ENCODE measurements at places on chromosomes 3 and 15.
A peak's percentile ranks its signal among the peaks of the same experiment; 100 is the strongest.

GRCh38 chr3:14808025-14808424 lies 10.7 kb upstream of the FGD5 start:
- DNase-seq = no peak

DNA sequence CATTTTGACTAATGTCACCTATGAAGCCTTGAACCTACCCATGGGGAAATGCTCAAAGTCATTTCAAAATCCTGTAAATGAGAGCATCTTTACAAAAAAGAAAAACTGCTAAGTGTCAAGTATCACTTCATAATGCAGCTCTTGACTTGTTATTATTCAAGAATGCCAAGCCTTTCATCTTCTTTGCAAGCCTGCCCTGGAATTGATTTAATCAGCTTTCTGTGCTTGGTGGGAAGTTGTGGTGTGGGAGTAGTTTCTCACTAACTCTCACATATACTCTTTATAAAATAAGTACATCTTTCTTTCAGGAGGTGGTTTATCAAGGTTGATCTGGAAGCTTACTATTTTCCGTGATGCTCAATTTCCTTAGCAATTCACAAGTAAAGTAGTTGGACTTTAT lies 43.6 kb downstream of the RYR3 start:
- no peak for DNase-seq

- DNase-seq = no peak
Observed at GRCh38 chr3:70137366-70137765, 137.8 kb downstream of the SAMMSON start.

DNA sequence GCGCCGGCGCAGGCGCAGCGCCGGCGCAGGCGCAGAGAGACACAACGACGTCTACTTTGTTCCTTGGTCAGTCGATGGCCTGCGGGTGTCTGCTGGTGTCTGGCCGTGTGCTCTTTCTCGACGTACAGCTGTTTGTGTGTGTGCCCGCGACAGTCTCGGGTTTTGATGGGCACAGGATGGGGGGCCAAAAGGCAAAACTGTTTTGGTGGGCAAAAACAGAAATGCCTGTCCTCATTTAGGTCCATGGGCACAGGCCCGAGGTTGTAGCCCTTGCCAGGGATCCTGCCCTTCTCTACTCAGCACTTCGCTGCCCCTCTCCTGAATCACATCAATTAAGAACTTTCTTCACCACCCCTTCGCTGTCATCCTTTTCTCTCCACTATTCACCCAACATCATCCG lies 184.8 kb upstream of the CHL1 start:
- DNase-seq = no peak

DNA sequence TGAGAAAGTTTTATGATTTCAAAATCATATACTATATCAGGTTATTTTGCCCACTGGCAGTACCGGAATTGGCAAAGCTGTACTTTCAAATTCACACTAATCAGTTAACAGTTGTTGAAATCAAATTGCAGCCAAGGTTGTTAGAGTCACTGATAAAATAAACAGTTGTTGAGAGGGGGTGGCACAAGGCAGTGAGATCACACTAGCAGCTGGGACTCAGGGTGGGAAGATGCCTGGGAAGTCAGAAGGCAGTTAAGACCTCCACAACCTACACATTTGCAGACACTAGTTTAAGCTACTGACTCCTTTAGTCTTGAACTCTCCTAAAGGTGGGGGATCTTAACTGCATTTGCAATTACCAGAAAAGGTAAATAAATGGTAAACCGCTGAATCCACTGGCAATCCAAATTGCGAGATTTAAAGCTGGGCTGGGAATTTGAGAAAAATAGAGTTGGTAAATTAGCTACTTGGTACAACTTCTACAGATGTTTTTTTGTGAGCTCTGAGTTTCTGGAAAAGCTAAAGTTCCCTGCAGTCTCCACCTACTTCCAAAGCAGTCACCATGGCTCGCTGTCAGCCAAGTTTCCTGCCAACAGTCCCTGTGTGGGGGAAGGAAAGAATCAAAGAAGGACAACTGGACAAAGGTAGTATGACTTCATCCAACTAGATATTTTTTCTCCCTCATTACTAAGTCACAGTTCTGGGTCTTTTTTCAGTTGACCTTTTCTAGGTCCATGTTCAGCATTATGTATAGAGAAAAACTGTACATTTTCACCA lies 105.7 kb downstream of the ZNF385D start:
- peak; percentile 8 for DNase-seq

DNA sequence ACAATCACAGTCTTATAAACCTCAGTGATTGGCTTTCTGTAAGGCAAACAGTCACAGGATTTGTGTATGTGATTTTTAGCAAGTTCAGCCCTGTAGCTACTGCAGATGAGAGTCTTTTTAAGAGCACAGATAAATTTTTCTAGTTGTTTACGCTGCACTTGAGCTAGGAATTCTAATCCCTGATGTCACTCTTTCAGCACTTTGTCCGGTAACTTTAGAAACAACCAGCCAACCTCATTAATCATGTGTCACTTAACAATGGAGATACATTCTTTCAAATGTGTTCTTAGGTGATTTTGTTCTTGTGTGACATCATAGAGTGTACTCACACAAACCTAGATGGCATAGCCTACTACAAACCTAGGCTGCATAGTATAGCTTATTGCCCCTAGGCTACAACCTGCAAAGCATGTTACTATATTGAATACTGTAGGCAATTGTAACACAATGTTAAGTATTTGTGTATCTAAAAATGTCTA lies 36.8 kb upstream of the GOLGA6L2 start:
- DNase-seq = no peak

GRCh38 chr15:95448531-95449229 lies 881.8 kb upstream of the NR2F2 start:
- DNase-seq = no peak

- no peak for DNase-seq
Observed at GRCh38 chr15:73028831-73029451, 23.3 kb upstream of the NEO1 start.

All from hippocampal formation (tissue), 2 donors.